IMR-90 (cell line): ENCODE measurements at places on chromosomes 2 and 18. TPM values are rescaled to one million over a fixed set of nuclear protein-coding genes. Genes with fewer than 3 reads are reported as not detected.
A peak's percentile ranks its signal among the peaks of the same experiment; 100 is the strongest.

GRCh38 chr2:223692191-223692947 lies 90.2 kb upstream of the SCG2 start:
- peak; percentile 67 for DNase-seq

GRCh38 chr2:212914392-212914791 lies 237.0 kb downstream of the IKZF2 start:
- DNase-seq: peak; percentile 33

- no peak for DNase-seq
Measured at GRCh38 chr18:48782381-48782861, 168.3 kb downstream of the SMAD7 start.

Gene CTIF
- 25.1 and 27.5 TPM in 2 replicates for total RNA-seq

Gene SNX17
- total RNA-seq: 130 and 131 TPM in 2 replicates
